ENCODE measurements at places on chromosomes 5 and 9.

GRCh38 chr9:134138292-134138691 is 2.4 kb downstream of the WDR5 start:
- DNase-seq = no peak

DNA sequence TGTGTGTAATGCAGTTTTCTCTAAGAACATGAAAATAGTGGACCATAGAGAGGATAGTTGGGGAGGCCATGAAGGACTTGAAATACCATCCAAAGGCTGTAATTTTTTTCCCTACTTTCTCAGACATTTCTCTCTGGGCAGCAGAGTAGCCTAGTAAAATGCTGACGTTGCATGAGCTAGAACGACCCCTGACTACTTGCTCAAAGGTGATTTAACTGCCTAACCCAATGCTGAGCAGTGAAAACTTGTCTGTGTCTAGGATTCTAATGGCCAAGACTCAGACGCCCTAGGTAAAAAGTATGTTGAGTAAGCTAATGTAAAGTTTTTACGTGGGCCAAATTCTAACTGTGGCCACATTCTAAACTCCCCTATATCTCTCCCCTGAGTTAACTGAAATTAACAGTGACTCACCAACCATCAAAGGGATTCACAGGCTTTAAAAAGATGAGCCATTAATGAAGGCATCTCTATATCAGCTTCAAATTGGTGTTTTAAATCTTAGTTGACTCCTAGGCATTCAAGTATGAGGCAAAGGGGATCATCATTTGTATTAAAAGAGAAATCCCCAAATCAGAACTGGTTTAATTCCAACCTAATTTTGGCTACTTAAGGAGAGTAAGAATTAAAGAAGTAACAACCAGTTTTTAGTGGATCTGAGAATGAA is 121.0 kb upstream of the GAS1 start:
- no peak for DNase-seq

- DNase-seq = peak; percentile 16
These were observed 233.2 kb downstream of the FBXL17 start for GRCh38 chr5:108148715-108149139.

DNA sequence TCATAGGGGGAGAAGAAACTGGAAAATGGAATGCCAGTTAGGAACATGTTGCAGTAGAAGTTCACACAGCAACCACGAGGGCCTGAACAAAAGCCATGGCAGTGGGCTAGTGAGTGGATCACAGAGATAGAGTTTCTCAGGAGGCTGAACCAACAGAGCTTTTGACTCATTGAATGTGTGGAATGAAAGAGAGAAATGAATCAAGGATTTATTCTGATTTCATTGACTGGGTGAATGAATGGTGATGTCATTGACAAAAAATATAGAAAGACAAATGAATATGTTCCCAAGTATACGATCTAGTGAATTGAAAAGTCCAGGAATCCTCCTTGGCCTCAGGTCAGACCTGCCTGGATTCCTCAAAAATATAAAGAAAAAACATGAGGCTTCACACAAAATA is 99.2 kb downstream of the ZNF462 start:
- DNase-seq = no peak

DNA sequence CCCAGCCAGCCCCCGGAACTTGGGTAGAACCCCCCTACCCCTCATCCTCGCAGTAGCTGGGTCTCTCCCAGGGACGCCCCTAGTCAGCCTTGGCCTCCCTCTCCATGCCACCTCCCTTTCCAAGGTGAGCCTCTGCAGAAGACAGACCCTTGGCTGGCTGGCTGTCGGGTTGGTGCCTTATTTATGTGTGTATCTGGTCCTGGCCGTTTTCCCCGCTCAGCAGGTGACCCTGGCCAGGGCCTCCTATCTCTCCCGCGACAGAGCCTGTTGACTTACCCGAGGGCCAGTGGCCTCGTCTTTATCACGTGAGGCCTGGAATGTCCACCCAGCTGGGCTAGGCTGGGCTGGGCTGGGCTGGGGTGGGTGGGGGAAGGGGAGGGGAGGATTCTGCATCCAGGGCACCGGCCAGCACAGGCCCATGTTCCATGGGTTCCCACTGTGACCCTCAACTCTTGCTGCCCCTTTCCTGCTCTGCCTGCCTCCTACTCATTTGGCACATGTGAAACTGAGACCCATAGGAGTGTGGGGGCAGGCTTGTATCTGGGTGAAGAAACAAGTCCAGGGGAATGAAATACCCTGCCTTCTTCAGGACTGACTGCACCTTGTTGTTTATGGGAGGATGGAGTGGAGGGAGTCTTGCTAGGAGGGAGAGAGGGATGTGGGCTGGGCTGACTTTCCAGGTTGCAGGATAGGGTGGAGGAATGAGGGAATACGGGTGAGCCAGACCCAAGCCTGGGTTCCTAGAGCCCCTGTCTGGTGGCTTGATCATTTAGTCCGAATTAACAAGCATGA is 3.1 kb downstream of the CXXC5 start:
- peak; percentile 60 for DNase-seq

GRCh38 chr5:5854087-5854486 is 431.6 kb downstream of the ICE1 start:
- no peak for DNase-seq

Measured in iPS-NIHi11 (cell line).